Liver (tissue), 10 donors: ENCODE measurements at places on chromosomes 12 and 14.

GRCh38 chr12:96375841-96376604 lies 24.2 kb downstream of the CDK17 start:
- no peak for DNase-seq

DNA sequence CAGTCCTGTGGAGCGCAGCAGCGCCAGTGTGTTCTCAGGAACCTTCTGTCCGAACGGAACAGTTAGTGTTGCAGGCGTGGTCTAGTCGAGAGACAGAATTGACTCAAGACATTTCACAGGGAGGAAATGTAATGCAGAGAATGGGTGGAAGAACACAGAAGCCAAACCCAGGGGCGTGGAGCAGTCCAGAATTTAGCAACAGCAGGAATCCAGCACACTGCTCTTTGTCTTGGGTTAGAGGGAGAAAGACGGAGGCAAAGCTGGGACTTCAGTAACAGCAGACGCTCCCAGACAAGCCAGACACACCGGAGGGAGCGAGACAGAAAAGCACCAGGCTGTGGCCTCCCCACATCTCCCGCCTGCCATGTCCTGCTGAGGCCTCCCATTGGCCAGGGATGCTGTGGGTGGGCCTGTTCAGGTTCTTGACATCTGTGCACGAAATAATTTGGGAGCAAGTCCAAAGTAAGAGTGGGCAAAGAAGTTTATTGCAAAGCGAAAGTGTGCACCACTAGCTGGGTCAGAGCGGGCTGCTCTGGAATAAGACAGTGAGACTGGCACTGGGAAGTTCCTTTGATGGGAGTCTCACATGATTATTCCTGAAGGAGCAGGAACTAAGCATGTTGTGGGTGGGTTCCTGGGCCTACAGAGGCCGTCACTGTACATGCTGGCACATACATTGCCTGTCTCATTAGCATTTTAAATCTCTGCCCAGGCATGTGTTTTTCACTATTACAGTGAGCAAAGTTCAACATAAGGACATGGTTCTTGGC lies 339.3 kb upstream of the SFSWAP start:
- no peak for DNase-seq

- DNase-seq, result peak; percentile 43
Measured at GRCh38 chr14:32560209-32560857, 231.2 kb downstream of the AKAP6 start.

DNA sequence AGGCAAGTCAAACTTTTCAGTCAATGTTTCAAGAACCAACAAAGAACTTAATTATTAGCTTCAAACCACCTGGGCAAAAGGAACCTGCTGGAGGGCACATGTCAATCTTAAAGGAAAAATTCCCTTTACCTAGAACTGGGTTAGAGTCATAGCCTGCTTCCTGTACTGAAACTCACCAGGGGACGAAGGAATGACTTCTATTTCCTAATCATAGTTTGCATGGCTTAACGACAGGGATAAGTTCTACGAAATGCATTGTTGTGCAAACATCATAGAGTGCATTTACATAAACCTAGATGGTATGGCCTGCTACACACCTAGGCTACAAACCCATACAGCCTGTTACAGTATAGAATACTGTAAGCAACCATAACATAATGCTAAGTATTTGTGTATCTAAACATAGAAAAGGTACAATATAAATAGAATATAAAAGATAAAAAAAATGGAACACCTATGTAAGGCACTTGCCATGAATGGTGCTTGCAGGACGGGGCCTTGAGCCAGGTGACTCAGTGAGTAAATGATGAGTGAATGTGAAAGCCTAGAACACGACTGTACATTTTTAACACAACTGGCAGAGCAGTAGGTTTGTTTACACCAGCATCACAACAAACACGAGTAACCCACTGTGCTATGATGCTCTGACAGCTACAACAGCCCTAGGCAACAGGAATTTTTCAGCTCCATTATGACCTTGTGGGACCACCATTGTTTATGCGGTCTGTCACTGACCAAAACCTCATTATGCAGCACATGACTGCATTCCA lies 234.9 kb upstream of the CAND1 start:
- no peak for DNase-seq

DNA sequence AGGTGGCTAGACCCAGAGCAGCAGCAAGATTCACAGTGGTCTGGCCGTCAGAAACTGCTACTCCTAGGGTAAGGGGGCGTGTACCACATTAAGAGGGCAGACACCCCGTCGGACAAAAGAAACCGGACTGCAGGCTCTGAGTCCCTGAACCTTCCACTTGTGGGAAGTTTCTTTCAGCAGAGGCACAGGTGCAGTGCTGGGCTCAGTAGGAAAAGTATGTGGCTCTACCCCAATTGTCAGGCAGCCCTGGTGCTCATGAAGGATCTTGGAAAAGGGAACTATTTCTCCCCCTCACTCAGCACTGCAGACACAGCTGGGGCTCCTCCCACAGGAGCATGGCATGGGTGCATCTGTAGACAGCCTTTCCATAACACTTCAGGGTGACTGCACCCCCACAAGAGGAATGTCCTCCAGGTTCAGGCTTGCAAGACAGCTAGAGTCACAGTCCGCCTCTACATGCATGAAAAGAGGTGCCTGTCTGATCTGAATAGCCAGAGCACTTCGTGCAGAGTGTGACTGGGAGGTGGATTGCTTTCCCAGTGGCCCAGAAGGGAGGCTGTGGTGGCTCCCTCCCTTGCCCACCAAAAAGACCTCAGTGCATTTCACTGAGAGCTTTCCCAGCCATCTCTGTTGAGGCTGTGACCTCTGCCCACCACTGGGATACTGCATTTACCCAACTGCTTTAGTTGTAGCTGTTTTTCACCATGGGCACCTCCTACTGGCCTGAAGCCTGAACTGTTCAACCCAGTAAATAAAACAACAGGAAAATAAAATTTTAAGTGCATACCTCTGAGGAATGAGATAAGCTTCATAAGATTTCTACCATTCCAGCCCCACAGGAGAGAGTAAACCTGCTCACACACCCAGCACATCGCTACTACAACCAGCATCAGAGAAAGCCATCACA lies 14.2 kb downstream of the CEP128 start:
- DNase-seq, result no peak

DNA sequence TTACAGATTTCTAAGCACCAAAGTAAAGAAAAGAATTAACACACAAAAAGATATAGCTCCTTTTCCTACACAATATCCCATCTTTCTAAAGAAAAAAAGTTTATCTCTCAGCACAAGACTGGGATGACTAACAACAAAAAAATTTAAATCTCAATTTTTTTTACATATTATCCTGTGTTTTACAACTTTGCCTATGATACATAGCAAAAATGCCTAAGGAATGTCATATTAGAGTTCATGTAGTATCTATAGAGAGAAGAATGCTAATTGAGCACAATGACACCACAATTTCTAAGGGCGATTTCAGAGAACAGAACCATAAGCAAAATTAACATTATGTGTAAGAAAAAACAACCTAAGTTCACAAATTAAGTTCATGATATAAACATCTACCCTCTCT lies 16.3 kb downstream of the C2CD5 start:
- no peak for DNase-seq

- DNase-seq, result no peak
Measured at GRCh38 chr12:107537464-107538119, 148.0 kb upstream of the PWP1 start.

DNA sequence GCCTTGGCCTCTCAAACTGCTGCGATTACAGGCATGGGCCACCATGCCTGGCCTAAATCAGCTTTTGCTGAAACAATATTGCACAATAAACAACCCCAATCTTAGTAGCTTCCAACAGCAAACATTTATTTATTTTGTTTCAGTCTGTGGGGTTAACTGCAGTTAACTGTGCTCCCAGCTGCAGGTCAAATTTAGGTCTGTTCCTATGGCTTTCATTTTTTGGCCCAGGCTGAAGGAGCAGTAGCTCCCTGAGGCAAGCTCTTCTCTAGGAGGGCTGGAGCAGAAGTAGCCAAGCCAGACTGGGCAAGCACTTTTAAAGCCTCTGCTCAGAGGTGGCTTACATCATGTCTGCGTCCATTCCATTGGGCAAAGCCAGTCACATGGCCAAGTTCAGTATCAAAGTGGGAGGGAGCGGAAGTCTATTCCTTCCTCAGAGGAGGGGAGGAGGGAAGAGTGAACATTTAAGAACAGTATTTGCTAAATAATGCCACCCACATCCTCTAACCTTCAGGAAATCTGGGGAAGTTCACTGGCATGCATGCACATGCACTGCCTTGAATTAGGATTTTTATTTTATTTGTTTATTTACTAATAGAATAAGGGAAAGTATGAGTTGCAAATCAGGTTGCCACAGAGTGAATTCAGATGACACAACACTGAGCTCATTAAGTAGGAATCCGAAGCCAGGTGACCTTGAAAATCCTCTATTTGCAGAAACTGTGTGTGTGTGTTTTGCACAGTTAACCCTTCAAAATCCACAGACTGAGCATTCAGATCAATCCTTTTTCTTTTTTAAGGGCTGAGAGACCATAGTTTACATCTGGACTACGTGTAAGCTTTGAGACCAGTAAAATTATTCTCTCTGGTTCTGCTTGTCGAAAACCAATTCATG lies 122.0 kb upstream of the SEL1L start:
- no peak for DNase-seq

- DNase-seq, result no peak
Measured at GRCh38 chr14:104578321-104578720, 1.2 kb upstream of the C14orf180 start.

GRCh38 chr14:41385797-41386196 lies 220.9 kb upstream of the LRFN5 start:
- DNase-seq, result no peak

- DNase-seq, result no peak
Measured at GRCh38 chr14:27634056-27634970, 1036.5 kb upstream of the NOVA1 start.

DNA sequence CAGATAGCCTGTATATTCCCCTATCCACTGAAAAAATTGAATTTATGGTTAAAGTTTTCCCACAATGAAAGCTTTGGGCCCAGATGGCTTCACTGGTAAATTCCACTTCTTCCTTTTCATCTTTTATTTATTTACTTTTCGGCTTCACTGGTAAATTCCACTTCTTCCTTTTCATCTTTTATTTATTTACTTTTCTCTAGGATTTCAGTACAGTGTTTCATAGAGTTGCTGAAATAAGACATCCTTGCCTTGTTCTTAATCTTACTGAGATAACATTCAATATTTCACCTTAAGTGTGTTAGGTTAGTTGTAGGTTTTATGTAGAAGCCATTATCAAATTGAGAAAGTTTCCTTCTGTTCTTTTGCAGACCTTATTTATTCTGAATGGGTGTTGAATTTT lies 18.9 kb upstream of the KLRG1 start:
- DNase-seq, result no peak

- DNase-seq, result no peak
Measured at GRCh38 chr12:82883394-82884355, 197.0 kb downstream of the TMTC2 start.

- no peak for DNase-seq
Measured at GRCh38 chr12:54054742-54055194, 1.1 kb downstream of the HOXC4 start.

DNA sequence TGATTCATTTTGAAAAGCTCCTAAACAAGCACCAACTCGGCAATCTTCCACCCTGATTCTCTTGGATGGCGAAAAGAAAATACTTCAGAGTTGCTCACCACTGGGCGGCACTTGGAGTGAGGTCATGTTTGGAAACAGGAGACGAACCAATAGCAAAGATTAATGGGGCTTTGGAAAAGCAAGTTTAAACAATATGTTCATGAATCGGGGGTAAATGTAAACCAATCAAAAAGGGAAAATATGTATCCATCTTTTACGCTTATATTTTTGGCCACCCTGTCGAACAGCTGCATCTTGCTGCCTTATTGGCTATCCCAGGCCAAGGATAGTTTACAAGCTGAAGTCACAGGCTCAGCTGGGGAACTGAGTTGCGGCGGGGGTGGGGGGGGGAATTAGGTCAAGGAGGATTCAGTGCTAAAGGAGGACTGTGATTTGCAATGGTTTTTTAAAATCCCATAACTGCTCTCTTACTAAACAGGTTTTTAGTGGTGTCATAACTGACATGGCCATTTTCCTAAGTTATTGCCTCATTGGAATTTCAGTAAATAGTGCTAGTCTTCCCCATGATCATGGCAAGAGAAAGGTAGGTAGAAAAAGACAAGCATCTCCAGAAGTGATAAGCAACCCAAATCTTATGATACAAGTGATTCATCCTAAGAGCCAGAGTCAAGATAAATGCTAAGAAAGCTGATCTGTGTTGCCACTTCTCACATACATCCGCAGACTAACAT lies 210.6 kb downstream of the PHLDA1 start:
- no peak for DNase-seq

DNA sequence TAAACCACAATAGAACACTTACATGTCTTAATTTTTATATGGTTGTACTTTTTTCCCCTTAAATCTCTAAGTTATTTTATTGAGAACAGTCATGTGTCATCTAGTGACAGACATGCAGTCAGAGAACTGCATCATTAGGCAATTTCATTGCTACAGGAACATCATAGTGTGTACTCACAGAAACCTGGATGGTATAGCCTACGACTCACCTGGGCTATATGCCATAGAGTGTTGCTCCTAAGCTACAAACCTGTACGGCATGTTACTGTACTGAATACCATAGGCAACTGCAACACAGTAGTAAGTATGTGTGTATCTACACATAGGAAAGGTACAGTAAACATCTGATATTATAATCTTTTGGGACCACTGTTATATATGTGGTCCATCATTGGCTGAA lies 557.6 kb downstream of the PRKD1 start:
- no peak for DNase-seq

GRCh38 chr12:18953505-18953904 lies 176.0 kb upstream of the PLEKHA5 start:
- DNase-seq, result no peak

GRCh38 chr14:105333020-105333490 lies 18.5 kb downstream of the PACS2 start:
- no peak for DNase-seq

GRCh38 chr14:58822856-58823255 lies 185.1 kb downstream of the DACT1 start:
- DNase-seq, result no peak

DNA sequence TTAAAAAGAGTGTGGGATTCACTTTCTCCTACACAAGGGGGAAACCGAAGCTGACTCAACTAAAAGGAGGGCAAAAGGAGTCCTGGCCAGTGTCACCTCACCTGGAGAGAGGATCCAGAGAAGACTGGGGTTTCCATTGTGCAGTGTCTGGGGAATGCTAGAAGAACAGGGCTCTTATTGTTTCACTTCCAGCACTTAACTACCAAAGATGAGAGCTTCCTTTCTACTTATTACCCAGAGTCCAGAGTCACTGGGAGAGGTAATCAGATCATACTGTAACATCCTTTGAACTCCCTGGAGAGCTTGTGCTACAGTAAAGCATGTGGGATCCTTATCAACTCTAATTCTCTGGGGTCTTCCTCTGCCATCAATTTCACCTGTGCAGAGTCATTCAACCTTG lies 148.4 kb upstream of the BCL2L14 start:
- DNase-seq, result no peak

- DNase-seq, result no peak
Measured at GRCh38 chr14:79044894-79045624, 874.9 kb downstream of the NRXN3 start.

- no peak for DNase-seq
Measured at GRCh38 chr12:103505371-103506236, 9.8 kb upstream of the C12orf42 start.

DNA sequence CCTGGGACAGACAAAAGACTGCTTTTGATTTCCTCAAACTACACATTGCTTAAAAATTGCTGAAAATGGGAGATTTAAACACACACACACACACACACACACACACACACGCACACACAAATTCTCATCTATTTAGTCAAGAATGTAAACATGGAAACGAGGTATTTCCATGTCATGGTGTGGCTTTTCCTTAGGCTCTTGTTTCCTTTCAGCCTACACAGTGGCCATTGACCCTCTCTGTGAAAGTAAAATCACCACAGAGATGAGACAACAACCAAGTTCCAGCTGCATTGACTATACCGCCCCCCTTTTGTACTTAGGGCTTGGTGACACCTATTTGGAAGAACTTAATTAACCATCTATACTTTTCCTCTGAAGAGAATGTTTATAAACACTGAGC lies 41.9 kb downstream of the TTC8 start:
- DNase-seq, result no peak
